ENCODE measurements at places on chromosomes 3 and 15.

DNA sequence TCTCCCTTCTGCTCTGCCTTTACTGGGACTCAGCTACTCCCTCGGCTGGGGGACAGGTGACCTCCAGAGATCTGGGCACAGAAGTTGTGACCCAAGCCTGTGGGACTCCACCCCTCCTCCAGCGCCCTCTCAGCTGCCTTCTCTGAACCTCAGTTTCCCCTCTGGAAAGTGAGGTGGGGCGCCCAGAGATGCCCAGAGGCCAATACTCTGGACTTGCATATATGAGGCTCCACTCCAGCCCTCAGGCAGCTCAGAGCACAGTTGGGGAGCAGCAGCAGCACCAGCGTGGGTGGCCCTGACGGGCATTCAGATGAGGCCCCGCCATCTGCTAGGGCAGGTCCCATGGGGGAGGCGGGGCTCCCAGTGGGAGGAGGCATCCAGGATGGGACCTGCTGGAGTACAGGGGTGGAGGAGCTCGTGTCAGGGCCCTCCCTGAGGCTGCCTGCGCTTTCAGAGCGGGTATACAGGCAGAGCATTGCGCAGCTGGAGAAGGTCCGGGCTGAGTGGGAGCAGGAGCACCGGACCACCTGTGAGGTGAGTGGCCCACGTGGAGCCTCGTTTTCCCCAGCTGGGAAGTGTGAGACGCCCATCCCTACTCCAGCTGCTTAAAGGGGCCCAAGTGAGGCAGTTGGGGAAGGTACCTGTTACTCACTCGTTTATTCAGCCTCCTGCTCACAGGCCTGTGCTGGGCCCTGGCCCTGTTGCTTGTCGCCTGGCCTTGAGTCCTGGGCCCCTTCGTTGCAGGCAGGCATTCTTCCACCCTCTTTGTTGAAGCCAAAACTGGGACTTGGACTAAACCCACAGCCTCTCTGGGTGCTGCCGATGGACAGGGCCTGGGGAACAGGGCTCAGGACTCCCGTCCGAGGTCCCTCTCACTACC lies 35.4 kb downstream of the PSTPIP1 start:
- no peak for DNase-seq

DNA sequence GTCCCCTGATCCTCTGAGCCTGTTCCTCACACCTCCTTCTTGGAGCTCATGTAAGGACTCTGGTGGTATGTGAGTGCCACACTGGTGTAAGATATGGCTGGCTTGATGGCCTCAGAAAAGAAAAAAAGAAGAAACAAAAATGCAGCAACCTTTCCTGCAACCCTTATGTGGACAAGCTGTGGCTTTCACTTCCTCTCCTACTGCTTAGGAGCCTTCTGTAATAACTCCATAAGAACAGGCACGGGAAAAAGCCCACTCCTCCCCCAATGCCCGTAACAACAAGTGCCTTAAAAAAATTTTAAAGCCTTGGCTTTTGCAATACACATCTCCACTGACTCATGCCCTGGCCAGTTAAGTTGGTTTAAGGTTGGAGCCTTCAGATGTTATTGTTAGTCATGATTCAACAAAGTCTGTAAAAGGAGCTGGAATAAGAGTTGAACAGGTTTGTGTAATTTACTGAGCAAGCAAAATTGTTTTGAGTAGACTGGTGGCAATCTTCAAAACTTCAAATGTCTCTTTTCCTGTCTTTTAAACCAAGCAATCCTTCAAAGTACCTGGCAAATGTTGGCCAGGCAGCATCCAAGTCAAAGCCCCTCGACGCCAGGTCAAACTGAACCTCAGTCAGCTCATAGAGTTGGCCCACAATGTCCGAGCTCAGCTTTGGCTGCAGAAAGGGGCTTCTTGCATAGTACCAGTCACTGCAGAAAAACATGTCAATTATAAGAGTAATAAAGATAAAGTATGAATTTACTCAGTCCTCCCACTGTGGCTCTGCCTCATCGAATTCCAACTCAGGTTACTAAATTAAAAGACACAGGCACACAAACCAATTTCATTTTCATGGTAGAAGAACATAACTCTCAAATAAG lies 22.9 kb downstream of the FYCO1 start:
- DNase-seq, result peak; percentile 85

- DNase-seq, result no peak
Observed at GRCh38 chr15:67918205-67918861, 78.5 kb upstream of the RNU6-1 start.

DNA sequence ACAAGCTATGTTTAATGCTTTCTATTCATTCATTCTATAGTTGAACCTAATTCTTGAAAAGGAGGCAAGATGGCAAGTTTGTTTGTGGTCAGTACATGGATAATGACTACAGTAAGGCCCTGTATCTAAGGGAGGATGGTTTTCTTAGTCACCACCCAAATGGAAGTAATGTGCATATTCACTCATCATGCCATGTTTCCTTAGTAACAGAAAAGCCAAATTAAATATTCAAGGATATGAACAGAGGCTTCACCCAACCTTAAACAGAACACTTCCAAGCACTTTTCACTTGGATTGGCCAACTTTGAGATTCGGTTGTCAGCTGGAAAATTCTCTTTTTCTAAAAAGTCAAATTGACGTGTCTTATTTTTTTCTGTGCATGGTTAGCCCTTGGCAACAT lies 805.3 kb upstream of the LMCD1 start:
- no peak for DNase-seq

DNA sequence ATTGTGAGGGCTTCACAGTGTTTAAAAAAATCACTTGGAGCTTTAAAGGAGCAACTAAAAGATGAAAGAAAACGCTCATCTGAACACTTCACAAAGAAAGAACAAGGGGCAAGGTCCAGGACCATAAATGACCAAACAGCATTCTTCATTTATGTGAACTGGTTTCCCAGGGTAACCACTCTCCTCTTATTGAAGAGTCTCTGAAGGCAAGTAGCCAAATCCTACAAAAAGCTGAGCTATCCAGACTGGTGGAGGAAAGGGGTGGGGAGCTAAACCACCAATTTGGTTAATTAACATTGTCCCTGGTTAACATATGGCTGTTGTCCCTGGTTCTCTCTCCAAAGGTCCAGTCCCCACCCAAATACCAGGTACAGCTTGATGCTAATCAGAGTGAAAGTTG lies 58.1 kb downstream of the OSBPL10 start:
- DNase-seq, result no peak

DNA sequence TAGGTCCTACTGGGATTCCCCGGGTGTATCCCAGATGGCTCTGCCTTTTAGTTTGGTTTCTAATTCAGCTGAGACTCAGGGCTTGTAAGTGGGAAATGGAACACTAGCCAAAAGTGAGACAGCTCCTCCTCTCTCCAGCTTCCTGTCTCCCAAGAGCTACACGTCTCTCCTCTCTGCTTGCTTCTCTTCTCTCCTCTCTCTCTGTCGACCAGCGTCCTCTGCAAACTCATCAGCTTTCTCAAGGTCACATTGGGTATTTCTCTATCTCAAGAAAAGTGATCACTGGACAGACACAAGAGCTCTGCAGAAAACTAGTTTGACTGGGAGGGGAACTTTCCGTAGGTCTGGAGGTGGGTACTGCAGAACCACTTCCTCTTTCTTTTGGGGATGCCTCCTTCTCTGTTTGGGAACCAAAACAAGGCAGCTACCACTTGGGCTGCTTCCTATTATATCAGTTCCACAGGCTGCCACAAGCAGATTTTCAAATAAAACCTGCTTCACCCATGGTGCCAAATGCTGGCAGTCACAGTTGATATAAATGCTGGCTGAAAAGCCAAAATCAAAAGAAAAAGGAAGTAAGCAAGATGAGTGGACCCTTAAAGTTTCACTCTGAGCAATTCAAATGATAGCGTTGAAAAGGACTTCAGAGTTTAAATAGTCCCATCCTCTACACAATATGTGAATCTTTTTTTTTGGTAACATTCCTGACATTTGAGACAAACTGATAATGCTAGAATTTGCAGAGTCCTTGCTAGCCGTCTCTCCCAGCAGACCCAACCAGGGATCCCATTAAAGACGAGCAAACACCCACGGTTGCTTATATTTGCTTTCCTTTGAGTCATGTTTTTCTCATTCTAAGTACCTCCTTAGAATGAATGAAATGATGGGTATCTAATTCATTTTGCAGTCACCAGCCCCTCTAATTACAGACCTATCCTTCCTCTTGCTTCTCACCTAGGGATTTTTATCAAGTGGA lies 7.2 kb upstream of the DYNC1LI1 start:
- peak; percentile 43 for DNase-seq

- no peak for DNase-seq
Observed at GRCh38 chr3:97665896-97666295, 98.7 kb upstream of the ARL6 start.

DNA sequence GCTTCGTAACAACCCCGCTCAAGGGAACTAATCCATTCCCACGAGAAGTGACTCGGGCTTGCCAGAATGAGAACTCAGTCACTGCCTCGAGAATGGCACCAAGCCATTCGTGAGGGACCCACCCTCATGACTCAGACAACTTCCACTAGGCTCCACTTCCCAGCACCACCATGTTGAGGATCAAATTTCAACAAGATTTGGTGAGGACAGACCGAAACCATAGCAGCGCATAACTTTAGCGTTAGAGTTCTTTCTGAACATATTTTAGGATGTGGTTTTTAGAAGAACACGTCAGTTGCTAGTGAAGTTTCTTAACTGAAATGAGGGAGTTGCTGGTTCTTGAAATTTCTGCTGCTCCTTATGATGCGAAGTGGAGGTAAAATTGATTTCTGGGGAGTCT lies 13.5 kb downstream of the PTPRG start:
- DNase-seq, result peak; percentile 99

- DNase-seq, result no peak
Observed at GRCh38 chr3:127042634-127043033, 59.7 kb downstream of the PLXNA1 start.

DNA sequence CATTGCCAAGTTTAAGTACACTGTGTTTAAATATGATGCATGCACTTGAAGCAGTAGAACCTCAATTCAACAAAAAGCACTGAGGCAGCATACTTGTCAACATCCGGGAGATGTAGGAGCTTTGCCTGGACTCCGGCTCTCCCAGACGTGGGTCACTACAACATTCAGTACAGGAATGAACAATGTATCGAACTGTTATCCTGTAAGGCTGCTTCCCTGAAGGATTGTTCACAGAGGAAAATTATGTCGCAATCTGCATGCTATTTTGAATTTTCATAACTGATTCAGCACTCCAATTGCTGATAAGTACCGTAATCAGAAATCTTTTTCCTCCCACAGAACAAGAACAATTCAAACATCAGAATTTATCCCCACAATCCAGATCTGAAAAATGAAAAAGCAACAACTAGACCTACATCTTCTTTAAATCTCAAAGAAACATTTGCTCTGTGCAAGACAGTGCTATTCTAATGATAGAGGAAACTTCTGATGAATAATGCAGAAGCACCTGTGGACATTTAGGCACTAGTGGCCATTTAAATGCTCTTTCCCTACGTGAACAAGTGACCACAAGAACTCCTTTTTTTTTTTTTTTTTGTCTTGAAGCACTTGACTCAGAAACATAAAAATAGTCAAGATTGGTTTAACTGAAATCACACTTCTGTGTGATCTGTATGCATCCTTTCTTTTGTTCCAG lies 113.4 kb downstream of the PLCH1 start:
- no peak for DNase-seq

DNA sequence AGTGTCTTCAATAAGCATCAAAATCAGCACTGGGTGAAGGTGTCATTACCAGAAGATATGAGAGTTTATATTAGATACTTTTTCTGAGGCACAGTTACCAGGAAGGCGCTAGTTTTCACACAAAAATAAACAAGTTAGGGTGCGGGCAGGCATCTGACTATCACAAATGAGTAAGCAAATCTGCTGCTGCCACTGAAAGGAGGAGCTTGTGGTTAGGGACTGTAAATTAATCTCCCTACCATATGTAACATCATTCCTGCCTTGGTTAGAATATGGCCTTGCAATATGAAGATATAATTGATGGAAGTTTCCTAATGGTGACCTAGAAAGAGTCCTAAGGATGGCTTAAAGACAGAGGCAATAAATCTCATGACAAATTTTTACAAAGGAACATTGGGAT lies 19.5 kb upstream of the EID1 start:
- peak; percentile 85 for DNase-seq

- DNase-seq, result no peak
Observed at GRCh38 chr3:56896357-56896756, 94.6 kb upstream of the ARHGEF3 start.

DNA sequence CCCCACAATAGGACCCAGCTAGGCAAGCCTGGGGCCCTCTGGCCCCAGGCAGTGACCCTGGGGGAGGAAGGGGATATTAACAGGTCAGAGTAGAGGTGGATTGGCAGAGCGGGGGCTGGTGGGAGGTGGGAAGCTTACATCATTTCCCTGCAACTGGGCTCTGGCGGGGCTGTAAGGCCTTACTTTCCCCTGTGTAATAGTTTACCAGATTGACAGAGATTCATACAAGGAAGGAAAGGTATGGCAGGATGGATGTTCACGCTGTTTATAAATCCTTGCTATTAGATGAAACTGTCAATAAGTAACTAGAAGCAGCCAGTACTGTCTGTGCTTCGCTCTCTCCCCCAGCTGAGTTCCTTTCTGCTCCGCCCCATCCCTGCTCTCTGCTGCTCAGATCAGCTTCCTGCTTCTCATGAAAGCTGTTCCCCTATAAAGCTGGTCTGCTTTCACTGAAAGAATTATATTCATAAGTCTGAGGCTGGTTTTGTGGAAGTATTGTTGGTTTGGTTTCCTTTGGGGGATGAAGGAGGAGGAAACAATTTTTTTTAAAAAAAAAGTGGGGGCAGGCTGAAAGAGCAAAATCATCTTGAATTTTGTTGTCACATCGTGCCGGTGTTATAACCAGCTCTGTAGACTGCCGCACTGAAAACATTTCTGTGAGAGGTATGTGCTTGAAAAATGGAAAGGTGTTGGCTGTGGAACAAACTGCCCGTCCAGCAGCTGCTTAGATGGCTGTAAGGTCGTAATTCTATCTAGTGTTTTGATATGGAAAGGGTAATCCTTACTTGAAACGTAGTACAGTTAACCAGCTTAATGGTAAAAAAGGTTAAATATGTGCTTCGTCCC lies 76.4 kb downstream of the BBX start:
- peak; percentile 57 for DNase-seq

- DNase-seq, result peak; percentile 38
Observed at GRCh38 chr15:36589971-36590370, 10.5 kb downstream of the CDIN1 start.

- DNase-seq, result no peak
Observed at GRCh38 chr3:105518203-105518602, 151.5 kb downstream of the ALCAM start.

GRCh38 chr15:67732671-67733374 lies 92.5 kb upstream of the SKOR1 start:
- DNase-seq, result no peak

DNA sequence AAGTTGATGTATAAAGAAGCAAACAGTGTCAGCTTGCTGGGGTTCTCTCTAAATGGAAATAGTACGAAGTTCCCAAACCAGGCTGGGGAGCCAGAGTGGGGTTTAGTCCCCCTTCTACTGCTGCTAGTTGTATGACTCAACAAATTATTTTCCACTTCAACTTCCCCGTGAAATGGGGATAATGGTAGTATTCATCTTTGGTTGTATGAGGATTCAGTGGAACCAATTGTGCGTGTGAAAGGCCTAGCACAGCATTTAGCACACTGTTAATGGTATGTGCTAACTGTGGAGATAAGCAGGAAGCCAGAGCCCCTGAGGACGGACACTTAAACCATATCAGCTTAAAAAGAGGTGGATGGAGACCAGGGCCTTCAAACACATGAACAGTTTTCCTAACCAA lies 4.2 kb downstream of the SORD start:
- DNase-seq, result no peak

GRCh38 chr15:80152896-80153876 lies at the start of gene FAH:
FAH (plus strand) TSS chr15:80152999; CDS start chr15:80153055, 56 bp downstream.
- DNase-seq, result peak; percentile 48
